NCI-H2081 treated with DMSO at 0.1 percent for 48 hours (cell line): ENCODE measurements at places on chromosomes 2 and 18.

DNA sequence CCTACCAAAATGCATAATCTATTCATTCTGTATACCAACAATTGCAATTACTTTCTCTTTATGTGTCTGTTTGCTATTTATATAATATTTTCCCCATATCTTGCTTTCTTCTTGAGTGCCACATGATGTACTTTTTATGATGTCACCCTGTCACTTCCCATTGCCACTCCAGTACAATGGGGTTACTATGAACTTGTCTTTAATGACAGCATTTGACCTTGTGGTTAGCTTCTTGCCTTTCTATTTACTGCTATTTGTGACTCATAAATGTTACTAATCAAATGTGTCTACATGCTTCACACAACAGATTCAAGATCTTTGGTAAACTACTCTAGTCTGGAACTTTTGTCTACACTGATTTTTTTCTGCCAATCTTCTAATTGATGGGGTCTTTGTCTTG, 486.3 kb downstream of the NR4A2 start:
- no peak for DNase-seq

GRCh38 chr2:2570871-2571270, 239.8 kb upstream of the MYT1L start:
- DNase-seq, result no peak

GRCh38 chr2:46072101-46072820, 224.9 kb upstream of the EPAS1 start:
- no peak for DNase-seq

DNA sequence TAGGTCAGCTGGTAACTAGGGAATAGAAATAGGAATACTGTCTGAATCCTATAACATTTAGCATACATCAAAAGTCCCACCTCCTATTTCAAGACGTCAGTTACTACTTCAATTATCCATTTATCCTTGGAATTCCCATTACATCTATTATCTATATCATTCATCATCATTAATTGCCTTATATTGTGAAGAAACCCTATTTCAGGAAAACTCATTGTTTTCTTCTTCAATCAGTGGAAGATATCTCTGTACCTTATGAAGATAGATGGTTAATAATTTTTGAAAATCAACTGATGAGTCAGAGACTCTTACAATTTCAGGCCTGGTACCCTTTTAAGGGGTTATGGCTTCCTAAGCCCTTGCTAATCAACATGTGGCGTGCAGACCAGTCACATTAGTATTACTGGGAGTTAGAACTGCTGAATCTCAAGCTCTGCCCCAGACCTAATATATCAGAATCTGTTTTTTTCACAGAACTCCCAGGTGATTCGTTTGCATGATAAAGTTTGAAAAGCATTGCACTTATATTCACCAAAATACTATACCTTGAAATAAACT, 69.3 kb upstream of the PGAP1 start:
- DNase-seq, result no peak

GRCh38 chr18:13562494-13563029, 163.8 kb downstream of the FAM210A start:
- no peak for DNase-seq

GRCh38 chr2:232890536-232890895, 20.5 kb downstream of the SNORC start:
- DNase-seq, result no peak

DNA sequence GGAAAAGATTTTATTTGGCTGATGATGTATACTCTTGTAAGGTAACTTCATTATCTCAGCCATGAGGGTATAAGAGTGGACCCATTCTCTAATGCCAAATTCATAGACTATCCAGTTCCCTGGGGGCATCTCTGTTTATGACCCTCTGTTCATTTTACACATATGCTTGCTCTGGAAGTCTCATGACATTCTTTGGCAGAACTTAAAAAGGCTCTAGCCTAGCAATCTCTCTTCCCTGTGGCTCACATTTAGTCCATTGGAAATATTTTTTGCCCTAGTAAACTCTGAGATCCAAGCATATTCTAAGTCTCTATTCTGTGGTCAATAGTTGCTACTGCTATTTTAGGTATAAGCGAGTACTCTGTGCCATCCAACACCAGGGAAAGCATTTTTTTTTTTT, 1201.8 kb upstream of the ZEB2 start:
- DNase-seq, result no peak

DNA sequence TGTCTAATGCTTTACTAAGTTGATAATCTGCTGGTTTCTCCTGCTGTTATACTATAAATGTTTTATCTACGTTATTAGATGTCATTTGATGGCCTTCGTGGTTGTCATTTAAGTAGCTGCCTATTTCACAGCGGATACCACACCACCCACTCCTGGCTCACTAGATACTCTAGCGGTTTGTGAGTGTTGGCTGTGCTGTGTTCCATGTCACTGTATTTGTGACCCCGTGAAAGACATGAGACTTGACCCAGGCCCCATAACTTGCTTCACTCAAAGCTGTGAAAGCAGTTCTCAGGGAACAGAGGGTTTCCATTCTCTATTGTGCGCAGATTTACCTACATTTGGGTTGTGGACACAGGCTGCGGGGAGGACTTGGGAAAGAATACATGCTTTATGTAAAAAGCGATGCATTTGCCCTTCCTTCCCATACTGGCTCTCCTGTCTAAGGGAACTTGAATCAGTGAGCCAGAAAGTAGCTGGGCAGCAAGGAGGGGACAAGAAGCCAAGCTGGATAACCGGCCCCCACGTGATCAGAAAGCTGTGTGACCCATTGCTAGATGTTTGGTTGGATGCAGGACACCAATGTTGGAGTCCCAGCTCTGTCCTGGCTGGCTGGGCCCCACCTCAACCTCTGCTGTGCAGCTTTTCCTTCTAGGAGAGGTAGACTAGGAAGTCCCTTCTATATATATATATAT, 52.2 kb downstream of the PLB1 start:
- no peak for DNase-seq

DNA sequence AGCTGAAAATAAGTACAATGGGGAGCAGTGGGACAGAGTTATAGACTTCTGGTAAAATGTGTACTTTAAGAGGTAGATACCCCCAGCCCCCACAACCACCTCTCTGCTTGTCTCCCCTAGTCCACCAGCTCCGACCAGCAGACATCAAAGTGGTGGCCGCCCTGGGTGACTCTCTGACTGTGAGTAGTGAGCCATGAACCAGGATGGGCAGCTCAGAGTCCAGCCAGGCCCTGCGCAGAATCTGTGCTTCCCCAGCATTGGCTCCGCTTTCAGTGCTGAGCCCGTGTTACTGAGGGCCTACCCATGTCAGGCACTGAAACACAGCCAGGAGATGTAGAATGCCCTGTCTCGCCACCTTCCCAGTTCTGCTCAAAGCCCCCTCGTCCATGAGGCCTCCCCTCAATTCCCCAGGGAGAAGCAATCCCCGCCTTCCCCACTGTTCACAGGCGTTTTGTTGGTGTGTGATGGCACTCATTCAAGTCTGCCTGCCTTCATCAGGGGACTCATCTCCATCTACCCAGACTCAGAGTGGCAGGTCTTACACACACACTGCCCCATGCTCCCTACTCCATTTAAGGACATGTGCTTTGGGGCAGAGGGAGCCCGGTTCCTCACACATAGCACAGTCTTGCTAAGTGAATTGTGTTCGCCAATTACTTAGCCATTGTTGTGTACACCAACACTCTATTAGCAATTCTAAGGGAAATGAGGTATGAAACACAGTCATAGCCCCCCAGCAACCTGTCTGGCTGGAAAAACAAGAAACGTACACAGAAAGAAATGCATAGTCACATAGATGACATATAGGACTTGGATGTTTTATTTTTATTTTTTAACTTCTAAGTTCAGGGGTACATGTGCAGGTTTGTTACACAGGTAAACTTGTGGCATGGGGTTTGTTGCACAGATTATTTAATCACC, 122.6 kb downstream of the PLB1 start:
- no peak for DNase-seq

GRCh38 chr2:18610651-18611050, 21.3 kb upstream of the NT5C1B start:
- DNase-seq, result no peak

- no peak for DNase-seq
Measured at GRCh38 chr2:113834051-113834730, 55.7 kb upstream of the ACTR3 start.

GRCh38 chr2:71546777-71547281, 93.5 kb downstream of the DYSF start:
- no peak for DNase-seq

DNA sequence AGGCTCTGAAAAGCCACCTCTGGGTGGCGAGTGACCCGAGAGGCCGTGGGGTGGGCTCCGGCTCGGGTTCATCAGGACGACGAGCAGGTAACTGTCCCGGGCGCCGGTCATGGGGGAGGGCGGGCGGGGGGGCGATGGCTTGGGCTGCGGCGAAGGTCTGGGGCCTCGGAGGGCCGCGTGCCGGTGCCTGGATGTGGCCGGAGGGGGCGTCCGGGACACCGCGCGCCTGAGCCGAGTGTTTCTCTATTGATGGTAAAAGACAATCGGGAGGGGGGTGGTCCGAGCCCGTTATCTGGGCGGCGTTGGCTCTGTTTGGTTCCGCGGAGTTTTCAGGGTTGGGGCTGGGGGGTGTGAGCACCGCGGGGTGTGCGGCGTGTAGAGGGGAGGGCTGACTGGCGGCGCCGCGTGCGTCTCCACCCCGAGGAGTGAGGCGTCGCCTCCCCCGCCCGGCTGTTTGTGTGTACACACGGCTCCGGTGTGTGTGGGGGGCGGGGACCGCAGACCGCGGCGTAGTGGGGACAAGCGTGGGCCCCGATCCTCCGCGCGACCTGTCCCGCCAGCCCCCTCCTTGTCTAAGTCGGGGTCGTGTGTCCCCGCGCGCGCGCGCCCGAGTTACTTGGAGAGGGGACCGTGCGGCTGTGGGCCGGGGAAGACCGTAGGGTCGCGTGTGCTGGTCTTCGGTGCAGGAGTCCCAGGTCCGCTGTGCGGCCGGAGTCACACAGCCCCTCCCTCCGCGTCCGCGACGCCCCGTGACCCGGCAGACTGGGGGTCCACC, 1.6 kb downstream of the CTIF start:
- no peak for DNase-seq
